ENCODE measurements at places on chromosomes 1 and 21. TPM values are rescaled to one million over a fixed set of nuclear protein-coding genes. Genes with fewer than 3 reads are reported as not detected.

DNA sequence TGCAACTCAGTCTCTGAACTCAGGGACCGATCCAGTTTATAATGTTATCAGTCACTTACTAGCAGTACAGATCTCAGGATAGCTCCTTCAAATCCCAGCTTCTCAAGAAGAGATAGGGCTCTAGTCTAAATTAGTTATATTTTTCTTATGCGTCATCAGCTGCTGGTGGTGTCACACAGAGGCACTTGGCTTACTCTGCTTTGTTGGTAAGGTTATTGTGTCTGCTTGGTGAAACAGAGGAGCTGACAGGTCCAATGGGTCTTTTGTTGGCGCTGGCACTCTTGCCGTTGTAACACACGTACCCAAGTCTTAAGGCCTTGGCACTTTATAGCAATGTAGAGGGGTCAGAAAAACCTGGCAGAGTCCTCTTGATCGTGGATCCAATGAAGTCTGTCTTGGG is 12.2 kb downstream of the TOR1AIP2 start:
- no peaks in the 10 kb centered on the region for H3K27me3 ChIP-seq
- H3K36me3 ChIP-seq, result peaks cover 5% of the 10 kb centered on the region
- H3K4me3 ChIP-seq, result no peak overlapping the region
- H3K27ac ChIP-seq, result no peak overlapping the region
- no peak for DNase-seq

GRCh38 chr1:46529031-46529630 is 22.3 kb downstream of the KNCN start:
- no peak overlapping the region for H3K27ac ChIP-seq
- peaks cover 100% of the 10 kb centered on the region for H3K27me3 ChIP-seq
- peaks cover 23% of the 10 kb centered on the region for H3K4me1 ChIP-seq
- no peak for DNase-seq
- H3K4me3 ChIP-seq, result no peak overlapping the region

DNA sequence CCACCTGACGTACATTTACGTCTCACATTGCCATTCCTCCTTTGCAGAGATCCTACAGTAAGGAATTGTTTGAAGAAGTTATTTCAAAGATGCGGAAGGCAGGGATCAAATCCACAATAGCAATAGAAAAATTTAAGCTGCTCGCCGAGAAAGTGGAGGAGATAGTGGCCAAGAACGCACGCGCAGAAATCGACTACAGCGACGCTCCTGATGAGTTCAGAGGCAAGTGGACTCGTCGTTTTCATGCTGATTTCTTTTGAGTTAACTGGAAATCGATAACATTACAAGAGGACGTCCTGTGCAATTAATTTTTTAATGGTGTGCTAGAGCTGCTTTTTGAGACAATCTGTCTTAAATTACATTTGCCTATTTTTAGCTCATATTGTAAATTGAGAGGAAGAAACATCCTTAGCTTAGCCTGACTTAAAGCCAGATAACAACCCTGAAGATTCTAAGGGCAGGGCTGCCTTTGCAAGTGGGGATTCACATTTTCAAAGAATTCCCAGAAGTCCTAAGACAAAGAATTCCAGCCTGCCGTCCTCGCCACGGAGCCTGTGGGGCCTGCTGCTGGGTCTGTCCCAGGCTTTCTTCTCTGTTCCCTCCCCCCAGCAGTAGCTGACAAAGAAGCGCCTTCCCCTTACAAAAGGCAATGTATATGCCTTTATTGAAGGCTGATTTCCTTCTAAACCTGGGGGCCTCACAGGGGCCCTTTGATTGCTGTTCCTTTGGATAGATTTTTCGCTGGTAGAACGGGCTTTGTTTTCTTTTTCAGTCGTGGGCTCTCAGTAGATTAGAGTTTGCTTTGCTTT is 31.6 kb upstream of the KIF1B start:
- peak overlapping the region; percentile 95 for H3K27ac ChIP-seq
- H3K4me1 ChIP-seq, result peaks cover 43% of the 10 kb centered on the region
- peak overlapping the region; percentile 37 for H3K4me3 ChIP-seq
- peak; percentile 88 for DNase-seq

DNA sequence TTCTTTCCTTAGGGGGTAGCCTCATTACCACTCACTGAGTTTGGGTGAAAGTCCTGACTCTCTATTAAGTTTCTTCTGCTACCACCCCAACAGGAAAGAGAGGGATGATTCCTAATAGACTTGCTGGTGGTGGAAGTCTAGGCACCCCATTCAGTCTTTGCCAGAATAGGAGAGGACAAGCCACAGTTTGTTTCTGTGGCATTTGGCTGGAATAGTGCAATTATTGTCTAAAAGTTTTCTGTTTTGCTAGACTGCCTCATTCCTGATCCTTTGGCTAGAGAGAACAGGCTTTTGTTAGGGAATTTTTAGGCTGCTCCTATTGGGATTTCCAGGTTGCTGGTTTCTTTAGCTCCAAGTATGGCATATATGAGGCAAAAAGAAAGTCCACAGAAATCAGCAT is 9.9 kb upstream of the HJV start:
- H3K27ac ChIP-seq, result no peak overlapping the region
- no peaks in the 10 kb centered on the region for H3K27me3 ChIP-seq
- H3K4me1 ChIP-seq, result no peaks in the 10 kb centered on the region
- DNase-seq, result no peak
- no peak overlapping the region for H3K4me3 ChIP-seq
- H3K36me3 ChIP-seq, result no peaks in the 10 kb centered on the region

- no peak for DNase-seq
- peaks cover 31% of the 10 kb centered on the region for H3K36me3 ChIP-seq
- no peak overlapping the region for H3K4me3 ChIP-seq
- no peak overlapping the region for H3K27ac ChIP-seq
These were observed 16.3 kb downstream of the MYSM1 start for GRCh38 chr1:58683519-58683918.

GRCh38 chr1:160264795-160265307 is 2.5 kb upstream of the DCAF8 start:
- peaks cover 28% of the 10 kb centered on the region for H3K27me3 ChIP-seq
- no peak overlapping the region for H3K27ac ChIP-seq
- no peak for DNase-seq
- H3K4me1 ChIP-seq, result peaks cover 18% of the 10 kb centered on the region
- H3K4me3 ChIP-seq, result no peak overlapping the region
- H3K36me3 ChIP-seq, result no peaks in the 10 kb centered on the region

- no peak for DNase-seq
- no peak overlapping the region for H3K4me3 ChIP-seq
- H3K4me1 ChIP-seq, result no peaks in the 10 kb centered on the region
- H3K27ac ChIP-seq, result no peak overlapping the region
- no peaks in the 10 kb centered on the region for H3K27me3 ChIP-seq
These were observed 156.7 kb downstream of the NR5A2 start for GRCh38 chr1:200184196-200184595.

GRCh38 chr1:64675718-64676345 is 69.0 kb upstream of the RAVER2 start:
- H3K4me1 ChIP-seq, result no peaks in the 10 kb centered on the region
- peak; percentile 19 for DNase-seq
- H3K27me3 ChIP-seq, result no peaks in the 10 kb centered on the region
- no peak overlapping the region for H3K4me3 ChIP-seq
- no peak overlapping the region for H3K27ac ChIP-seq
- H3K36me3 ChIP-seq, result peaks cover 4% of the 10 kb centered on the region

DNA sequence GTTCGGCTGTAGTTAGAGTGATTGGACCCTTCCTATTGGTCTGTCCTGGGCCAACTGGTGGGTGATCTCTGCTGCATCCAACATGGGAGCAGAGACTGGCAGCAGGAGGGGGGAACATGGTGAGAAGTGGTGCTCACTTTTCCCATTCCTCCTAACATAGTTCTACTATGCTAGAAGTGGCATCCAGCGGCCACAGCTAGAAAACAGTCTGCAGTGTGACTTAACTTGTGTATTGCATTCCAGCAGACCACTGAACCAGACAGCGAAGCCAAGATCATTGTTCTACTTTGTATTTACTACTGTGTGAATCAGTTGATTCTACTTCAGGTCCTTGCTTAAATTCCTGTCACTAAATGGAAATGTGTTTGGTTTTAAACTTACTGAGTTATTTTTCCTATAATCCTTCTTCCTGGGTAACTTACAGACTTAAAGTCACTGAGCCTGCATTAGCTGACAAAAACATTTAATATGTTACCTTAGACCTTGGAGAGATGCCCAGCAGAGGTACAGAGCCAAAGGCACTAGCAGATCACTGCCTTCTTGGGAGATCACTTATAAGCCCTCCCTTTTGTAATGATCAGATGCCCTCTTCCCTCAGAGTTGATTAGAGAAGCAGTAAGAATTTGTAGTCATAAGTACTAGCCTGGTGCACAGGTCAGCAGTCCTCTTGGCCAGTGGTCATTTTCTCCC is 8.2 kb downstream of the FABP3 start:
- no peaks in the 10 kb centered on the region for H3K4me1 ChIP-seq
- DNase-seq, result no peak
- no peak overlapping the region for H3K4me3 ChIP-seq
- H3K27ac ChIP-seq, result no peak overlapping the region
- no peaks in the 10 kb centered on the region for H3K27me3 ChIP-seq

- peaks cover 12% of the 10 kb centered on the region for H3K4me1 ChIP-seq
- H3K27ac ChIP-seq, result no peak overlapping the region
- no peaks in the 10 kb centered on the region for H3K36me3 ChIP-seq
- H3K4me3 ChIP-seq, result no peak overlapping the region
These were observed 30.0 kb downstream of the KCND3 start for GRCh38 chr1:111959436-111959835.

DNA sequence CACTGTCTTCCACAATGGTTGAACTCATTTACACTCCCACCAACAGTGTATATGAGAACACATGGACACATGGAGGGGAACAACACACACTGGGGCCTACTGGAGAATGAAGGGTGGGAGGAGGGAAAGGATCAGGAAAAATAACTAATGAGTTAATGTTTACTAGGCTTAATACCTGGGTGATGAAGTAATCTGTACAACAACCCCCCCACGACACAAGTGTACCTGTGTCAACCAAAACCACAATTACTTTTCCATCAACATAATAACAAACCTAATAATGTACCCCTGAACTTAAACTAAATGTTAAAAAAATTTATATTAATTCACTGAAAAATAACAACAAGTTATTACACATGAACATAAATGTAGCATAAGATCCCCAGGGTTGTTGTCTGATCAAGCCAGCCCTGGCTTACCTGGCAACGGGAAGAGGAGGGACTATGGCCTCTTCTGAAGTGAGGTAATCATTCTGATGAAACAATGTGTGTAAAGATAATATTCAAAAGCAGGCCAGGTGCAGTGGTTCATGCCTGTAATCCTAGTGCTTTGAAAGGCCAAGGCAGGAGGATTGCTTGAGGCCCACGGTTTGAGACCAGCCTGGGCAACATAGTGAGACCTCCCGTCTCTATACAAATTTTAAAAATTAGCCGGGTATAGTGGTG is 40.8 kb upstream of the HEATR1 start:
- H3K4me3 ChIP-seq, result no peak overlapping the region
- H3K27me3 ChIP-seq, result no peaks in the 10 kb centered on the region
- H3K27ac ChIP-seq, result no peak overlapping the region
- no peak for DNase-seq
- no peaks in the 10 kb centered on the region for H3K4me1 ChIP-seq

DNA sequence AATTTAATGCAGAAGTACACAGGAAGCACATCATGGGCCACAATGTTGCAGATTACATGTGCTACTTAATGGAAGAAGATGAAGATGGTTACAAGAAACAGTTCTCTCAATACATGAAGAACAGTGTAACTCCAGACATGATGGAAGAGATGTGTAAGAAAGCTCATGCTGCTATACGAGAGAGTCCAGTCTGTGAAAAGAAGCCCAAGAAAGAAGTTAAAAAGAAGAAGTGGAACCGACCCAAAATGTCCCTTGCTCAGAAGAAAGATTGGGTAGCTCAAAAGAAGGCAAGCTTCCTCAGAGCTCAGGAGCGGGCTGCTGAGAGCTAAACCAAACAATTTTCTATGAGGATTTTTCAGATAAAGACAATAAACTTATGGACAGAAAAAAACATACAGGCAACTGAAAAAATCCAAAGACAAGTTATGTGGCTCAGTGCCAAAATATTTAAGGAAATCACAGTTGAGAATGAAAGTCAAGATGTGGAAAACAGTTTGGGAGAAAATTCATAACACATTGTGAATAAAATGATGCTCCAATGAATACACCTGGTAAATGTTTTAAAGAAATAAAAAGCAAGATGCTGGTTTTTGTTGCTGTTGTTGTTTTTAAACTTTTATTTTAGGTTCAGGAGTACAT is 2.8 kb upstream of the ZNF644 start:
- H3K27ac ChIP-seq, result no peak overlapping the region
- no peaks in the 10 kb centered on the region for H3K36me3 ChIP-seq
- no peak overlapping the region for H3K4me3 ChIP-seq
- H3K4me1 ChIP-seq, result peaks cover 9% of the 10 kb centered on the region
- H3K27me3 ChIP-seq, result no peaks in the 10 kb centered on the region

- no peaks in the 10 kb centered on the region for H3K4me1 ChIP-seq
- no peak overlapping the region for H3K4me3 ChIP-seq
- no peak overlapping the region for H3K27ac ChIP-seq
- no peaks in the 10 kb centered on the region for H3K27me3 ChIP-seq
These were observed 46.7 kb upstream of the SAMD13 start for GRCh38 chr1:84254703-84255238.

DNA sequence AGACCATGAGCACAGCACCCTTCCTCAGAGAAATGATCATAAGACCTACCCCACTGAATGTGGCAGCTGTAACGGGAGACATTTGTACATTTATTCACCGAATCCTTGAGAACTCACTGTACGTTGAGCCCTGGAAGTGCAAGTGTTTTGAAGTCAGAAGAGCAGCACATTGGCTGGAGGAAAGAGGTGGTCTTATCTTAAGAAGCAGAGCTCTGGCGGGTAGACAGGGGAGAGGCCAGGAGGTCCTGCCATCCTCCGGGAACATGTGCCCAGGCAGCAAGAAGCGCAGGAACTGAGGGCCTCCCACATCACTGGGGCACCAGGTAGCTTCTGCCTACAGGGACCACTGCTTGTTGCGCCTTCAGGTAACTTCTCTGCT is 169.2 kb upstream of the IRF2BP2 start:
- peak; percentile 11 for DNase-seq
- no peak overlapping the region for H3K27ac ChIP-seq
- H3K27me3 ChIP-seq, result peaks cover 48% of the 10 kb centered on the region
- peaks cover 9% of the 10 kb centered on the region for H3K4me1 ChIP-seq
- no peaks in the 10 kb centered on the region for H3K36me3 ChIP-seq

GRCh38 chr1:67540733-67541125 is 110.5 kb upstream of the SERBP1 start:
- H3K27me3 ChIP-seq, result no peaks in the 10 kb centered on the region
- H3K4me3 ChIP-seq, result no peak overlapping the region
- no peak for DNase-seq
- H3K27ac ChIP-seq, result no peak overlapping the region

DNA sequence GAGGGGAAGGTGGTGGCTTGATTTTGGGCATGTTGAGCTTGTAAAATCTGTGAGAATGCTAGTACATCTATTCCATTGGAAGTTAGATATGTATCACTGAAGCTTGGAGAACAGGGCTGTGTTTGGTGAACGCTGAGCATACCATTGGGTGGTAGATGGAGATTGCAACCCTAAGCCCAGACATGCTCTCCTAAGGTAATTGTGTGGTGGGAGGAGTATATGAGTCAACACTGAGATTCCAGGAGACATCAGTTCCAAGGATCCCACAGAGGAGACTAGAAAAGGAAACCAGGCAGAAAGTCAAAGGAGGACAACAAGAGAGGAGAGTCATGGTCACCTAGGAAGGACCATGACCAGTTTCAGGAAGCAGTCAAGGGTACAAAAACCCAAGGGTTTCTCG is 60.4 kb downstream of the KIF21B start:
- no peaks in the 10 kb centered on the region for H3K27me3 ChIP-seq
- no peak for DNase-seq
- no peak overlapping the region for H3K27ac ChIP-seq
- no peak overlapping the region for H3K4me3 ChIP-seq
- no peaks in the 10 kb centered on the region for H3K36me3 ChIP-seq
- peaks cover 12% of the 10 kb centered on the region for H3K4me1 ChIP-seq

The GPR37L1 gene
- total RNA-seq, result 0.06 TPM

The APOBEC4 gene
- not detected for total RNA-seq

The COQ8A gene
- 18.8 TPM for total RNA-seq

The IL22RA1 gene
- not detected for total RNA-seq

The CLCC1 gene
- 23.3 TPM for total RNA-seq

The RPTN gene
- total RNA-seq, result not detected

The SAMD11 gene
- total RNA-seq, result not detected

Data from neural progenitor cell (in vitro differentiated cells).